Right lung (tissue), 10 donors: ENCODE measurements at places on chromosomes 6 and 20. TPM values are rescaled to one million over a fixed set of nuclear protein-coding genes. Genes with fewer than 3 reads are reported as not detected.

GRCh38 chr6:119742188-119742803, 392.7 kb upstream of the MAN1A1 start:
- DNase-seq: peak; percentile 7

DNA sequence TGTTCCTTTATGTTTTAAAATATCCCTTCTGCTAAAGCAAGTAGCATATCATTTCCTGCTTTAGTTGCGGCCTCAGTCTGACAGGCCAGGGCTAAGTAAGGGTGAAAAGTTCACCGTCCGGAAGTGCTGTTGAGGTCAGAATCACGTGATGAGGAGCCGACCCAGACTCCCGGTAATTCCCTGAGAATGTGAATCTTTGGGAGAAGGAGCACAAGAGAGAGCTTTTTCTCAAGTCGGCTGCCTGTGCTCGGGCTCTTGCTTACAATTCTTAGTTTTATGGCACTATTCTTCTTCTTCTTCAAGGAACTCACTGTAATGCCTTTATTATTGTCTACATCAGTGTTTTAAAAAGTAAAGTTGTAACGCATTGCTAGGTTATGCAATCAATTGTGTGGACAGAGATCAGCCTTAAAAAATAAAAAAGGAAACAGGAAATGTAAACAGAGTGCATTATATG, 309.3 kb downstream of the PRL start:
- peak; percentile 92 for DNase-seq

DNA sequence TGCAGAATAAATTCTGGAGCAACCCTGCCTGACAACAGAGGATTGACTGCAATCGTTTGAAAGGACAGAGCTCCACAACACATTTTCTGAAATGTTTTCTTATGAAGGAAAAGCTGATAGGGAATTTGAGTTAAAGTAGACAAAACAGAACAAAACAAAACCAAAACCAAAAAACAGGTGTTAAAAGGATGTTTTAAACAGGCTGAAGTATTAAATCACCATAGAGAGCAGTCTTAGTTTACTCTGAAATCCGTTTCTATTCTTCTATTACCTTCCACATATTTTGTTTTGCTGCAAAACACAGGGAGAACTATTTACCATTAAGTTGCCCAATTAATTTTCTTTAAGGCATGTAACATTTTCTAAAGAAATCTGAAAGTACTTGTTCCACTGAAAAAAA, 93.4 kb upstream of the MLIP start:
- no peak for DNase-seq

DNA sequence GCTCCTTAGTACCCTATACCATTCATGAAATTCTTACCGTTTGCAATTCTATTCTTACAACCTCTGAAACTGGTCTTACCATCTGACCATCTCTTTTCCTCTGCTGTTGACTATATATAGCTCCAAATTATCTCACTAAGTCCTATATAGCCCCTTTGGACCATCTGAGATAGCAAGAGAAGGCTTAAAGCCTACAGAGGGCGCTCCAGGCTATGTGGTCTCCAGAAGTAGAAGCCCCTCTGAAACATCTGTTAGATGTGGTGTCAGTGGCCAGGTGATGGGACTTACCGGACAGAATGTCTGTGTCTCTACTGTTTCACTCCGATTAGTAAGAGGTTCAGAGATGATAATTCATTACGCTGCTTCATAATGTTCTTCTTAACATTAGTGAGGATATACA, 140.7 kb upstream of the BMP2 start:
- DNase-seq: no peak

GRCh38 chr6:43702171-43702533, 14.6 kb upstream of the MRPS18A start:
- DNase-seq: no peak

MOXD1 gene
- 59.4 TPM for polyA plus RNA-seq

LGSN gene
- 0.91 TPM for polyA plus RNA-seq

DNA sequence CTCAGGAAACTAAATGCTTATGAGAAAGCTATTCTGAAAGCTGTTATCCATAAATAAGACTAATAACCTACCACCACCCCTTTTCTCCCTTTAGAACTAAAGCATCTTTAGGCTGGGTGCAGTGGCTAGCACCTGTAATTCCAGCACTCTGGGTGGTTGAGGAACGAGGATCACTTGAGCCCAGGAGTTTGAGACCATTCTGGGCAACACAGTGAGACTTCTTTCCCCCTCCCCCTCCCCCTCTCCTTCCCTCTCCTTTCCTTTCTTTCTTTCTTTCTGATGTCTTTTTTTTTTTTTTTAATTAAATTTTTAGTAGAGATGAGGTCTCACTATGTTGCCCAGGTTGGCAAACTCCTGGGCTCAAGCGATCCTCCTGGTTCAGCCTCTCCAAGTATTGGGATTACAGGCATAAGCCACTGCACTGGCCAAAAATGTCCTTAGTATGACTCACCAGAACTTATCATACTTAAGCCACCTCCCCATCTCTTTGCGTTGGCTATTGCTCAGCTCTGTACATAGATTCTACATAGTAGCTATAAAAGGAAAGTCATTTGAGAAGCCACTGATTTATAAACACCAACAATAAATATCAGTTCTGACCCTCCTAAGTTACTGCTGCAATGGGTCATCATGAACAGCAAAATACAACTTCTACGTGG, 54.8 kb upstream of the SPDEF start:
- DNase-seq: no peak

DNA sequence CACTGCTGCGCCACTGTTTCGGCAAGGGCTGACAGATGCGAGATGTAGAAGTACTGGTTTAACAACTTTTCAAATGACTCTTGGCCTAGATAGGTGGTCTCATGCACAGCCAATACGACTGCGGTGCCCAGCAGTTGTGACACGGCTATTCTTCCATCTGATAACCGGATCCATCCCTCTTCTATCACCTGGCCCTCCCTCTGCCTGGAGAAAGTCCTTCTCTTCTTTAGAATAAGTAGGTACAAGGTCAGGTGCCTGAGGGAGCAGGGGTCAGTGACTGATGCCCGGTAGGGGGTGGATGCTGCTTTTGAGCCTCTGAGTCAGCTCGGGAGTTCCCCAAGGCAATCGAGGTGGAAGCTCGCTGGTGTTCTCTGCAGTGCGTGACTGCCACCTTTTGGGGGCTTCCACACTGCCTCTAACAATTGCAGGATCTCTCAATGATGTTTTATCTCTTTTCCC, 166.8 kb upstream of the GRIK2 start:
- no peak for DNase-seq

DNA sequence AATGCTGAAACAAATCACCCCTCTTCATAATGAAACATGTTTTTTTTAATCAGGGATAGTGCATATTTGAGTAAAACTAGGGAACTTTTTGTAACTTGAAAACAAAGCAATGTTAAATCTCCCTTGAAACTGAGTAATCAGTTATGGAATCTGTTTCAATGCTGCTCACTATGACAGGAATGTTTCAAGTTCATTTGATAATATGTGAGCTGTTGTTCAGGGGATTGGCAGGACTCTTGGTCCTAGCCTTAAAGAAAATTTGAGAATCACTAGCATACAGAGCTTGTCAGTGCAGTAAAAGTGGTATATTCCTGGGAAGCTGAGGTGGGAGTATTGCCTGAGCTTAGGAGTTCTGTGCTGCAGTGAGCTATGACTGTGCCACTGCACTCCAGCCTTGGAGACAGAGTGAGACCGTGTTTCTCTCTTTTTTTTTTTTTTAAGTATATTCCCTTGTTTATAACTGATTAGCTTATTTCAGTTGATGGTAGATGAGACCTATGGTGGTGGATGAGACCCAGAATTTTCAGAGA, 21.6 kb upstream of the CALHM6 start:
- no peak for DNase-seq

CDYL gene
- 31.5 TPM for polyA plus RNA-seq

ERMARD gene
- polyA plus RNA-seq: 48.2 TPM

GRCh38 chr6:155117785-155118184, 122.7 kb downstream of the TIAM2 start:
- no peak for DNase-seq

OR2J3 gene
- not detected for polyA plus RNA-seq

TDRD6 gene
- 1.3 TPM for polyA plus RNA-seq

HSPA12B gene
- 34.6 TPM for polyA plus RNA-seq

KIF3B gene
- 25.5 TPM for polyA plus RNA-seq

COL9A1 gene
- polyA plus RNA-seq: 1.1 TPM

DNA sequence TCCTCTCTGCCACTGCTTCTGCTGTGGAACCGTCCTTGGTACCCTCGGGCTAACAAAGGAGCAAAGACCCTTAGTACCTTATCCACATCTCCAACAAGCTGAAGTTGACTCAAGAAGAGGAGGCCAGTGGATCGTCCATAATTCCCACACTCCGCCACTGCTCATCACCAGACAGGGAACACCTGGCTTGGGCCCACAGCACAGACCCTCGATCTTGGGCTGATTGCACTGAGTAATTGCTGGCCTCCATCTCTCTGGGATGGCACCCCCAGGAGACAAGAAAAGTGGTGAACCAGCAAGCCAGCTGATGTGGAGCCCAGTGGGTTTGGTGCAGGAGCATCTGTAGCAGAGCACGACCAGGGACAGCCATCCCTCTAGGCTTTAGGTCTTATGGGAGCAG, 109.4 kb upstream of the GRIK2 start:
- DNase-seq: no peak

DNA sequence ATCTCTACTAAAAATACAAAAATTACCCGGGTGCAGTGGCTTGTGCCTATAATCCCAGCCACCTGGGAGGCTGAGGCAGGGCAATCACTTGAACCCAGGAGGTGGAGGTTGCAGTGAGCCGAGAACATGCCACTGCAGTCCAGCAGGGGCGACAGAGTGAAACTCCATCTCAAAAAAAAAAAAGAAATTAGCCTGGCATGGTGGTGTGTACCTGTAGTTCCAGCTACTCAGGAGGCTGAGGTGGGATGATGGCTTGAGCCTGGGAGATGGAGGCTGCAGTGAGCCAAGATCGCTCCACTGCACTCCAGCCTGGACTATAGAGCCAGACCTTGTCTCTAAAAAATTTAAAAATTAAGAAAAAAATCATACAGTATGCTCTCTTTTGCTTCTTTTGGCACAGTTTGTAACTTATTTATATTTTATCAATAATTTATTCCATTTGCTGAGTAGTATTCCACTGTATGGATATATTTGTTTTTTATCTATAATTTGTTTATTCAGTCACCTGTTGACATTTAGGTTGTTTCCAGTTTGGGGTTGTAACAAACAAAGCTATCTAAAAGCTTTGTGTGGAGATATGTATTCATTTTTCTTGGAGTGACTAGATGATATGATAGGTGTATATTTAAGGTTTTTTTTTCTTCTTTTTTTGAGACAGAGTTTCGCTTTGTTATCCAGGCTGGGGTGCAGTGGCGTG, 8.0 kb upstream of the MYBL2 start:
- DNase-seq: no peak

DNA sequence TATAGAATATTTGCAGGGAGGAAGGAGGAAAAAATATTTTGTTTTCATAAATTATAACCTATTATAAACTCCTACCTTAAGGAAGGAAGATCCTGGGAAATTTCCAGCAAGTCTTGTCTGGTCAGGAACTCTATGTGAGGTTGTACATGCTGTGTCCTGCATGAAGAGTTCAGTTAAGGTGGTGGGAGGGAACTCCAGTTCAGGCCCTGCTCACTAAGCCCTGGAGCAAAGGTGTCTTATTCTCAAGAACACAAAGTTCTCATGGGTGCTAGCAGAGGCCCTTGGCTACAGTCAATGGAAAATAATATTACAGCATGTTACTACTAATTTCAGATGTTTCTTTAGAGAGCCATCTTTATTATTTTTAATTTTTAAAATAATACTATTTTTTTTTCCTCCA, 3.8 kb upstream of the OGFRL1 start:
- no peak for DNase-seq

DNA sequence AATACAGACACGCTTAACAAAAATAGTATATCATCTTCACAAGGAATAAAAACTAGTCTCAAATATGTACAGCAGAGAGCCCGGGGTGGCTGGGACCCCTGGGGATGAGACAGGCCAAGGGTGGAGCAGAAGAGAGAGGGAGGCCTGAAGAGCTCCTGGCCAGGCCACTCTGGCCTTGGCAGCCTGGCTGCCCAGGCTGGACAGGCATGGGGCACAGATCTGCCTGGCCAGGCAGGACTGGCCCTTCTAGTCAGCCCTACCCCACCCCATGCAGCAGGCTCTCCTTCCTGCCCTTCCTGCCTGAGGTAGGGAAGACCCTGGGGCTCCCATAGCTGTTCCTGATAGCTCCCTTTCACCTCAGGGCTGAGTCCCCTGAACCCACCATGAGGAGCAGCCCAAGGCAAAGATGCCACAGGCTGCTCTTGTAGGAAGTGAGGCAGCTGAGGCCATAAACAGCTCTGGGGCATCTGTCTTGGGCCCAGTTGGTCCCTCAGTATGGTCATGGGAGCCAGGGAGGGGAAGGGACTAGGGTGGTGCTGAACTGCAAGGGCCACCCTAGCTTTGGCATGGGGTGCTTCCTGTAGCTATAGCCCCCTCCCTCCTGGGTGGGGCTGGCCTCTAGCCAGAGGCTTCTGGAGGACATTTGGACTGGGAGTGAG, 27.1 kb downstream of the COX4I2 start:
- no peak for DNase-seq

GINS1 gene
- 16.7 TPM for polyA plus RNA-seq

- DNase-seq: no peak
Observed at GRCh38 chr6:14727494-14728395, 518.1 kb upstream of the JARID2 start.

CD93 gene
- 154 TPM for polyA plus RNA-seq

FOXC1 gene
- polyA plus RNA-seq: 0.68 TPM

PTPRT gene
- polyA plus RNA-seq: 1.9 TPM

PI16 gene
- polyA plus RNA-seq: 0.60 TPM

SLA2 gene
- 1.0 TPM for polyA plus RNA-seq

GRCh38 chr6:149471801-149472200, 13.0 kb downstream of the ZC3H12D start:
- no peak for DNase-seq

- no peak for DNase-seq
Observed at GRCh38 chr20:25030649-25031207, 27.2 kb downstream of the ACSS1 start.

DNA sequence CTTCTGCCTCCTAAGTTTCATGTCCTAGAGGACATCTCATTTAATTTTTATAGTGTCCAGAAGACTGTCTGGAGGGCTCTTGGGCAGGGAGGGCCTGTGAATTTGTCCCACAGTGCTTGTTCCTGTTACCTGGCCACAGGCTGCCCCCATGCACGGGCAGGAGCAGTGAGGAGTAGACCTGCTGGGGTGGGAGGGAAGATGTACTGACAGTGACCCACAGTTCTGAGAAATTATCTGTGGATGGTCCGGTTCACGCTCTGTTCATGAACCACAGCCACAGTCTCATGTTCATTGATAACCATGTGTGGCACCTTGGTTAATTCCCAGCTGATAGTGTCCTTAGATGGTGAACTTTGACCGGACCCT, 18.8 kb upstream of the ZNF831 start:
- DNase-seq: no peak

KCNK17 gene
- 14.8 TPM for polyA plus RNA-seq

FLRT3 gene
- 8.0 TPM for polyA plus RNA-seq

- no peak for DNase-seq
Observed at GRCh38 chr20:53282217-53282955, 310.2 kb downstream of the TSHZ2 start.

SLC22A7 gene
- polyA plus RNA-seq: 0.39 TPM

IL17A gene
- polyA plus RNA-seq: not detected

HFE gene
- polyA plus RNA-seq: 13.2 TPM

GRCh38 chr20:1460275-1460674, 6.4 kb downstream of the NSFL1C start:
- DNase-seq: no peak

MRAP2 gene
- polyA plus RNA-seq: 6.2 TPM

- no peak for DNase-seq
Observed at GRCh38 chr20:11919581-11919980, 1.9 kb downstream of the BTBD3 start.

- no peak for DNase-seq
Observed at GRCh38 chr6:48401016-48401415, 290.0 kb upstream of the PTCHD4 start.

- peak; percentile 81 for DNase-seq
Observed at GRCh38 chr20:36754656-36755222, 8.8 kb upstream of the NDRG3 start.

BPIFB1 gene
- polyA plus RNA-seq: not detected
